ENCODE measurements at places on chromosomes 1 and 21. TPM values are rescaled to one million over a fixed set of nuclear protein-coding genes. Genes with fewer than 3 reads are reported as not detected.
A peak's percentile ranks its signal among the peaks of the same experiment; 100 is the strongest.

DNA sequence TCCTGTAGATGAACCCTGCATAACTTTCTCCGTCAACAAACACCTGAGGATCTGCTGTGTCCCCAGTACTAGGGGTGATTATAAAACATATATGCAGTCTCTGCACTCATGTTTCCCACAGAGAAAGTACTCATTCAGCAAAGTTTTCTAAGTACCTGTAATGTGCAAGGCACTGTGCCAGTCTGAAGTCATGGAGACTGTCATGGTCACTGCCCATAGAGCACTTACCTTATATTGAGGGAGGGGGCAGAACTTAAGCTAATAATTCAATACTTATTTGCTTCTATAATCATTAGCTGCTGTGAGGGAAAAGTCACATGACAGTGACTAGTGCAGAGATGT, 41.2 kb downstream of the MAP3K21 start:
- no peak for DNase-seq

The KCNT2 gene
- 5.1 TPM for total RNA-seq

The SLC25A34 gene
- 0.49 TPM for total RNA-seq

GRCh38 chr1:208238710-208239472, 5.3 kb downstream of the PLXNA2 start:
- peak; percentile 43 for DNase-seq

DNA sequence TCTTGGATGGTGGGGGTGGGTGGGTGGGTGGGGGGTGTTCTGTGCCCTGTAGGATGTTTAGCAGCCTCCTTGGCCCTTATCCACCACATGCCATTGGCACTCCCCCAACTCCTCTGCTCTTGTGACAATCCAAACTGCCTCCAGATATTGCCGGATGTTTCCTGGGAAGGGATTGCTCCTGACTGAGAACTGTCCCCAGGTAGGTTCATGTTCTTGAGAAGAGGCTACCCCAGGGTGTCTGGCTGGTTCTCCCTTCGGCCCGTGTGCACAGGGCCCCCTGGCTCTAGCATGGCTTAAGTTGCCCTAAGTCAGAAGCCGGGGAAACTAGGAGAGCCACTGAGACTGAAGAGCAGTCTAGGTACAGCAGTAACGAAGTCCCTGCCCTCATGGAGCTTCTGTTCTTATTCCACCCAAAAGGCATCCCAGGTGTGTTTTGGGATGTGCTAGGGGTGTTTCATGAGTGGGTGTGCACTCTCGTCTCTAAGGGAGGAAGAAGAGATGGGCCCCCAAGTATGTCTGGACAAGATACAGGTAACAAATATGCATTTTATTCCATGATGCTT, 19.8 kb upstream of the THRAP3 start:
- no peak for DNase-seq

GRCh38 chr1:109641078-109641740, 14.7 kb upstream of the GSTM4 start:
- no peak for DNase-seq

DNA sequence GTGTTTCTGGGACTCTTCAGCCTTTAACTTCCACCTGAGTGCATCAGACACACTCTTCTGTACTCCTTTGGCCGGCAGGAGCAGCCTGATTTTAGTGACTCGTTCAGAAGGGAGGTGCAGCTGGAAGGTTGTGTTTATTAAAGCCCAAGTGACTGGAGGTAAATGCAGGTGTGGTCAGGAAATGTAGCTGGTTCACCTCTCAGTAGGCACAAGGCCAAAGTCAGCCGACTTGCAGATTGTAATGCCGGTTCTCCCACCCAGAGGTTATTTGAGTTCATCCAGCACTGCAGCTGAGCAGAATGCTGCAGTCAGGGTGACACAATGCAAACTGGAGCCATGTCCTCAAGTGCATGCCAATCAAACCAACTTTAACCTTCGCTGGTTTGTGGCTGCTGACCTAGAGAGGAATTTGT, 91.5 kb downstream of the SPATA46 start:
- peak; percentile 6 for DNase-seq

DNA sequence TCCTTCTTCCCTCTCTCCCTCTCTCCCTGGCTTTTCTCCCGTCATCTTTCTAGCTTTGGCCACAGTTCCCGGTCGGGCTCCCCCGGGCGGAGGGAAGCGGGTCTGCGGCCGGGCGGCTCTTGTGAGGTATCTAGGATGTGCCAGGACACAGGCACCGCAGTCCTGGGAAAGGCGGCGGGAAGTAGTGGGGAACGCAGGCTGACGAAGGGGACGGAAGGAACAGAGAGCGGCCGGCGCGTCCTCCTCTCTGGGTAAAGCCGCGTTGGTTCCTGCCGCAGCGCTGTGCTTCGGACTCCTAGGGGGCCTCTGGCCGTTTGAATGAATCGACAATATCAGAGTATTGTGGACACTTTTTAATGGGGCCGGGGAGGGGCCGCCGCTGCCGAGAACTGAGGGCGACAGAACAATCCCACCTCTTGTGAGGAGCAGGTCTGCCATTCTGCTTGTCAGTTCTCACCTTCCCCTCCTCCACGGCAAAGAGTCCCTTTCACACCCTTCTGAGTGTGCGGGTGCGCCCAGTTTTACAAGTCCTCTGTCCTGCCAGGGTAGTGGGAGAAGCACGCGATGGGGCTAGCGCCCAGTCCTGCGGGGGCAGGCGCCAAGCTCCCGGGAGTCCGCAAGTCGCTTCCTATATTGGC, 1.2 kb upstream of the LHX9 start:
- DNase-seq = no peak

DNA sequence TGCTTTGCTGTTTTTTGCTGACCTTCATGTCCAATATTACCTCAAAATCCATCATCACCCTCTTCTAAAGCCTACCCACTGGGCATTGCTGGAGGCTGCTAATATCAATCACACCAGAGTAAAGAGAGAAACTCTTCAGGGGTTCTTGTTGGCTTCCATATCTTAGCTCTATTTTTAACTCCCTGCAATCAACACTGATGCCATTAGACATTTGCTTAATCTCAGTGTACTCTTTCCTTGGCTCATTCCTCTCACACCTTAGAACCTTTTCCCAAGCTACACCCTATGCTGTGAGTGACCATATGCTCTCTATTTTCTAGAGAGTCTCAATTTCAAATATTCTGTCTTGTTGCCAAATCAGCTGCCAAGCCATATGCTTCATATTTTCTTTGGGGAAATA, 40.6 kb upstream of the RABGAP1L start:
- no peak for DNase-seq

DNA sequence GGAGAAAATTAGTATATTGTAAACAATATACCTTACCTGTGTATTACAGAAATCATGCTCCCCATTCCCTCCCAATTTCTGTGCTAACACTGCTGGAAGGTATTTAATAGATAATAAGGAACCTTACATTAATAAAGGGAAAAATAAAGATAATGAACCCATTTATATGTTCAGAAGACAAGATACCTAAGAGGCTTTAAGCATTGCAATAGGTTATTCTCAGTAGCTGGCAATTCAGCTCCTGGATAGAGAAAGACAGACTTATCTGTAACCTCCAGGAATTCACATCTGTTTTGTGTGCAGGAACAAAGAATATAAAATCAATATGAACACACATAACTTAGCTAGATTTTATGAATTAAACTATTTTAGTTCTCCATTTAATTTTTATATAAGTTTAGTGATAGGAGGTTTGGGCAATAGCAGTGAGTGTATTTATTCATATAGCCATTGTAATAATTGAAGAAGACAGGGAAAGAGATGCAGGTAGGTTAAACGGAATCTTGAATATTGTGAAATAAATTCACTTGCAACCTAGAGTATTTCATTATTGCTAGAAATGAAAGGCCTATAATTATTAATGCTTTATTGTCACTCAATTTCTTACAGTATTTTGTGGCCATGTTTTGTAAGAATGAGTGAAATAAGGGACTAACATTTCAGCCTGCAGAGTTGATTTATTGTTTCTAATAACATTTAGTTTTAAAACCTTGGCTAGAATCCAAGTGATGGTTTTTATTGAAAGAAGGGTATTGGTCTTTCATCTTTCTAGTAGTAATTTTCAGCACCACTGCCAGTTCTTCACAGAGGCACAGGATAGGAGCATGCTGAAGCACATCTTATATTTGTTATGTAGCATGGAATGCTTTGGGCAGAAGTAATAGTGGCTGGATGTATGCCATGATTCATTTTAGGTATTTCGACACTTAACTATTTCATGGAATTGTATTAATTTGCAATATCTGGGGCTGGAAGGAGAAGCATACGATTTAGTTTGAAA, 1.5 kb downstream of the XPR1 start:
- DNase-seq = no peak

DNA sequence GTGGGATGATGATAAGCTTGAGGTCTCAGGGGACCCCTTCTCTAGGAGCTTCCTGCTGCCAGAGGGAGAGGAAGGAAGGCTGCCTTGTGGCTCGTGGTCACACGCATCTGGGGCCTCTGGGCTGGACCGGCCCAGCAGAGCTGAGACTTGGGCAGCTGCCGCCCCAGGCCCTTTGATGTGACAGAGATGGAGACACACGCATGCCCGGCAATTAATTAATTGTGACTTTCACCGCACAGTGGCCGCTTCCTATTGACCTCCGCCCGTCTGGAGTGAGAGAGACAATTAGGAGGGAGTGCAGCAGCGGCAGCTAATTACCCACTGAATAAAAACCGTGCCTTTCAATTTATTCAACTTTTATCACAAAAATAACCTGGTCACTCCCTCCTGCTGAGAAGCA, 16.6 kb upstream of the C1QA start:
- DNase-seq = no peak

GRCh38 chr1:53459321-53460175, at the start of gene DMRTB1:
Gene DMRTB1, plus strand, starts transcription at chr1:53459399. Its CDS starts 55 bp downstream, at chr1:53459454.
- DNase-seq = no peak

GRCh38 chr1:16218014-16218673, 5.7 kb upstream of the ARHGEF19 start:
- DNase-seq = no peak

- no peak for DNase-seq
Observed at GRCh38 chr21:16851054-16851453, 661.8 kb upstream of the CXADR start.

- no peak for DNase-seq
Observed at GRCh38 chr1:89681045-89681729, 48.3 kb downstream of the LRRC8C start.

- peak; percentile 62 for DNase-seq
Observed at GRCh38 chr1:31694964-31695313, 8.9 kb downstream of the COL16A1 start.

GRCh38 chr1:204274446-204274845, 60.7 kb upstream of the GOLT1A start:
- no peak for DNase-seq

DNA sequence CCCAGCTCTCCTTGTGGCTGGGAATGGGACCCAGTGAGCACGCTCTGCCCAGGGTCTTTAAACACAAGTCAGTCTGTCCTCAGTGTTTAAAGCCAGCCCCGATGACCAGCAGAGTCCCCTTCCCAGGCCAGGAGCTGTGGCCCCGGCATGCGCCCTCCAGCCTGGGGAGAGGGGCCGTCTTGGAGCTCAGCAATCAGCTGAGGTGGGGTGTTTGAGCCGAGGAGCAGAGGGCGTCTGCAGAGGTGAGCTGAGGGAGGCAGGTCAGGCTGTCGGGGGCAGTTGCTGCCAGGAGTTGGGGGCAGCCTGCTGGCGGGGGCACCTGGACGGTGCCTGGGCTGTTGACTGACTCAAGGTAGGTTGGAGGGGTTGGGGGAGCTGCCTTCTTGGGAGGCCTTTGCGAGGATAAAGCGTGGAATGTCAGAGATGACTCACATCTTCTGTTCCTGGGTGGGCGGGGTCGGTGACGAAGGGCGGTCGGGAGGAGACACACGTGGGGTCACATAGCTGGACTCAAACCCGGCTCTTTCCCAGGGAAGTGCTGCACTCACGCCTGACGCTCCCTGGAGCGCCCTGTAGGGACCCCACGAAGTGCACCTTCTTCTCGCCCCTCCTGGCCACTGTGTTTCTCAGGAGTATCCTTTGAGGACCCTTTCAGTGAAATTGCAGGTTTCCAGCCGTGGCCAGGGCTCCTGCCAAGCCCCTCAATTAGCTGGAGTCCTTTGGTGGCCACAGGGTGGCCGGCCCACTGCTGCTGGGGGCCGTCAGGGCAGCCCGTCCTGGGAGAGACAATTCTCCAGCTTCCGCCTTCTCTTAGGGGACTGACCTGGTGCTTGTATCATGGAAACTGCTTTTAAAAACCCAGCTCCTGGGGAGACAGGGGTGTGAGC, 86.2 kb downstream of the SIK1 start:
- no peak for DNase-seq

- no peak for DNase-seq
Observed at GRCh38 chr1:208251911-208252835, 8.0 kb upstream of the PLXNA2 start.

DNA sequence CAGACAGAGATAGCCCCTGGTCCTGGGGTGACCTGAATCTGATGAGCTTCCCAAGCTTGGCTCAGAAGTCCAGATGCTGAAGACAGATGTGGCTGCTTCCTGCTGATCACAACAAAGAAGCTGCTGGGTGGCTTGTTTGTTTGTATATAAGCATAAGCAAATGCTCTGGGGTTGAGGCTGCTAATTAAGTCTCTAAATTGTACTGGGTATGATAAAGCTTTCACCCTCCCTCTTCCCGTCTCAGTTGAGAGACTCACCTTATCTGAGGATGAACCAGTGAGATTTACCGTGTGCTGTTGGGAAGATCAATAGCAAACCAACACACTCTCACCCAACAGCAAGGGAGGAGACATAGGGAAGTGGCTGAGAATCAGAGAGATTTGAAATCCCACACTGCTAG, 42.0 kb downstream of the DAB1 start:
- no peak for DNase-seq

The PKP1 gene
- total RNA-seq = 151 TPM
